ENCODE measurements at places on chromosomes 6 and 20.

GRCh38 chr6:35512006-35512405, 690 bp downstream of the TULP1 start:
- DNase-seq = no peak

DNA sequence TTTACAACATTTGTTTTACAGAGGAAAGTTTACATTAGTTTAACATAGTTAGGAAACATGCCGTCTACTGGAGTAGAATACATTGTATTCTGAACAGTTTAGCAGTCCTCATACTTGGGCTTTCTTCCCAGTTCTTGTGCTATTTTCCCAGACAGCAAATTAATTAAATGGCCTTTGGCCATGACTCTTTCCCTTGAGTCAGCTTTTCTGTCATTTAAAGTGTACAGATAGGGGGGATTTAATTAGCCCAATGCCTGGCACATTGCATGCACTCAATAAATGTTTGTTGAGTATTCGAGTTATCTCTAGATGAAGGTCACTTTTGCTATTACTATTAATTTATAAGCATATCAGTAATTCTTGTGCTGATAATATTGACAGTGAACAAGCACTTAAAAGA, 1.6 kb downstream of the TMEM244 start:
- DNase-seq = no peak

GRCh38 chr6:168307015-168307694, 12.4 kb downstream of the DACT2 start:
- no peak for DNase-seq

DNA sequence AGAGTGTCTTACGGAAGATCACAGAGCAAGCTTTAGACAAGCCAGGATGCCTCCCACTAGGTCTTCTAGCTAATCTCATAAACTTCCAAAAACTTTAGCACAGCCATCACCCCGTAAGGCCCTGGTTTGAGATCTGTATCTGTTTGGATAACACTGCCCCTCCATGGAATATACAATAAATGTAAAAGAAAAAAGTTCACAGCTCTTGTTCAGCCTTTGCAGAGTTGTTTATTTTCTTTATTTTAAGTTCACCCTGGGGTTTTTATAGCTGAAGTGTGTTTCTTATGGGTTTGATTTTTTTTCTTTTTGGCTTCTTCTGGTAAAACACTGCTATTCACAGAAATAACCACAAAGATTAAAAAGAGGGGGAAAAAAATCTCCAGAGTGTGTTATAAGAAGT, 125.6 kb downstream of the EYA2 start:
- no peak for DNase-seq

- DNase-seq = no peak
These were observed 17.7 kb downstream of the SENP6 start for GRCh38 chr6:75619230-75619899.

- no peak for DNase-seq
These were observed 555 bp downstream of the FAM120B start for GRCh38 chr6:170307080-170307545.

GRCh38 chr6:63063631-63064271, 147.5 kb upstream of the FKBP1C start:
- DNase-seq = no peak

- no peak for DNase-seq
These were observed 118.7 kb downstream of the OPRM1 start for GRCh38 chr6:154157706-154158105.

DNA sequence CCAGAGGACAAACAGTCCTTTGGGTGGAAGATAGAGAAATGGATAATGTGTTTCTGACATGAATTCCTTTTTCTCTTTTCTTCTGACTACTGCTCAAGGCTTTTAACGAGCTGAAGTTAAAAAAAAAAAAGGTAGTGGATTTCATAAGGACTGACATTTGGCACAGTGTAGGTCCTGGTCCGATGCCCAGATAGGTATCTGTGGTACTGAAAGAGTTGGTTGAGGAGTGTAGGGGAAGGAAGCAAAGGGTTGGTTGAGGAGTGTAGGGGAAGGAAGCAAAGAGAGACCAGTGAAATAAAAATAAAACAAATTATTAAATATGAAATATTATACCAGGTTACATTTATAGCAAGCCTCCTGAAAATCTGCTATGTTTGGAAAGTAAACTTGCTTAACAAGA, 11.8 kb downstream of the UTRN start:
- DNase-seq = no peak

DNA sequence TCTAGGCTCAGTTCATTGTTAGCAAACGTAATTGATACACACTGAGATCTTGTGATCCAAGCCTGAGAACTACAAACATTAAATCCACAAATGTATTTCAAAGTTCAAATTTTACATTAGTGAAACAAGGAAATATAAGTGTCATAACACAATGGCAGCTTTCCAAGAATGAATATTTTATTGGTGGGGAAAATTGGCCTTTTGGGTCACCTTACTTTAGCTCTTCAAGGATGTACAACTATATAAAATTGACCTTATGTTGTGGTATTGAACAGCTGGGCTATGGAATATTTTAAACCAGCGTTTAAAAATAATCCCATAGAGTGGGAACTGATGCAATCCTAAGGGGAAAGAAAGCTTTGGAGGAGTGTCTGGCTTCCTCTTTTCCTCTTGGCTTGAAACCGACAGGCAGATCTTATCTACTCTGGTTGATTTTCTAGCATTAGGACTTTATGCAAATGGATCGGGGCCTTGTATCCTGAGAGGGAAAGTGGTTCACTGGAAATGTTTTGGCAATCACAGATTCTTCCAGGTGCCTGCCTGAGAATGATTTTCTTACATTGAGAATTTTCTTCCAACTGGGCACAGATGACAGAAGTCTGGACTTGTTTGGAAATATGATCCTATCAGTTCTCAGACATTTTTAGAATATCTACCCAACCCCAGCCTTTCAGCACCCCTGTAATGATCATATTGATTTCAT, 184.8 kb upstream of the ECI2 start:
- no peak for DNase-seq

GRCh38 chr6:118179048-118179447, 272.0 kb downstream of the SLC35F1 start:
- no peak for DNase-seq

DNA sequence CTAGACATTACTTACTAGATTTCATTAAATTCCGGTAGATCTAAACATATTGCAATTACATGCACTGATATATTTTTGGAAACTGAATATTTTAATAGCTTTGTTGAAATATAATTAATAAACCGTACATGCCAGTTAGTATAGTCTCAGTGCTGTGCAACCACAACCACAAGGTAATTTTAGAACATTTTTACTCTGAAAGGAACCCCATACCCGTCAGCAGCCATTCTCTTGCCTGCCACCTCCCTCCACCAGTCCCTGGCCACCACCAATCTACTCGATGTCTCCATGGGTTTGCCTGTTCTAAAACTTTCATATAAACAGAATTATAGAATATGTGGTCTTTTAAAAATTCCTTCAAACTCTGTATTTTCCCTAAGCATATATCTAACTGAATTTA, 293.9 kb downstream of the THBS2 start:
- DNase-seq = no peak

GRCh38 chr6:36131511-36132245, 1.4 kb downstream of the MAPK13 start:
- no peak for DNase-seq

GRCh38 chr6:130847001-130847910, 20.1 kb downstream of the SMLR1 start:
- DNase-seq = no peak

- DNase-seq = no peak
These were observed 26.5 kb downstream of the HIVEP2 start for GRCh38 chr6:142918339-142919042.

DNA sequence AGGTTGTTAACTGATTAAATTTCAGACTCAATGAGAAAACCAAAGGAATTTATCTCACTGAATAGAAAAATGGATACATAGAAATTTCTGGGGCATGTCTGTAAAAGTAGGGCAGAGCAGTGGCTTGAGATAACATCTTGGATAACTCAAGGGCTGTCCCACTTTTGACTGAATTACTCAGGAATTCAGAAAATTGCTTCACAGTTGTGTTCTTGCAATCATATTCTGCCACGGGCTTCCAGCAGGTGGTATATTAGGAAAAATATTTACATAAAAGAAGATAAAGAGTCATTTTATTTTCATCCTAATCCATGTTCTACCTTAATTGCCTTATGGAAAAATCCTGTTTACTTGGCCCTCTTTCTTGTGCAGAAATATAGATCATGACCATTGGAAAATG, 156.4 kb upstream of the AKIRIN2 start:
- no peak for DNase-seq

- DNase-seq = no peak
These were observed 74.6 kb downstream of the RPP40 start for GRCh38 chr6:4929097-4929718.

DNA sequence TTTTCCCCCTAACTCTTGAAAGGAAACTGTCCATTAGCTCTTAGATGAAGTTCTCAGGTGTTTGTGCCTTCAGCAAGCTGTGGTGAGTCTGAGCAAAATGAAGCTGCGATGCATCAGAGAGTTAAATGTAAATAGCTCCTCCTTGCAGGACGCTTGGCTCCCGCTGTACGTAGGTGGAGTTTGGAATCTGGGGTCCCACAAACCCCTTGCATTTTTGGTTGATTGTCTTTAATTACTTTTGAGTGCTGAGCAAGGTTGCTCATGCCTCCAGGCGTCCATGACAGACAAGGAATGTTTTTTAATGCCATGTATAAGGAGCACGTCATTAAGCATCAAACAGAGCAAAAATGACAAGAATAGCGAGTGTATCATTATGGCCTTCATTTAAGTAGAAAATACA, 300.5 kb downstream of the TFAP2C start:
- DNase-seq = no peak

DNA sequence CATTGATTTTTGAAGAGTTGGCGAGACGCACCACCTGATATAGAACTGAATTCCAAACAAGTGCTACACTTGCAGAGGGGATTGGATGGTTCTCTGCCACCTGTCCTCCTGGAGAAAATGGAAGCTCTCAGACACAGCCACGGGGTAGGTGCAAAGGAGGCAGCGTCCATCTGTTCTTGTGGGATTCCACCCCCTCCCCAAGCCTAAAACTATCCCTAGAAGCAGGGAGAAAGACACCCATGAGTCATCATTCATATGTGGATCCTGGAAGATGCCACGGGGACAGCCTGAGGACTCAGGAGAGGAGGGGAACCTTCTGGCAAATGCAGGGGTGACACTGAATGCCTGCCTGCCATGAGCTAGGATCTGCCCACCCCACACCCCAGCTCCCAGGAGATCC, 171.3 kb upstream of the CST7 start:
- no peak for DNase-seq

- no peak for DNase-seq
These were observed 18.1 kb upstream of the ZBP1 start for GRCh38 chr20:57638173-57638894.

DNA sequence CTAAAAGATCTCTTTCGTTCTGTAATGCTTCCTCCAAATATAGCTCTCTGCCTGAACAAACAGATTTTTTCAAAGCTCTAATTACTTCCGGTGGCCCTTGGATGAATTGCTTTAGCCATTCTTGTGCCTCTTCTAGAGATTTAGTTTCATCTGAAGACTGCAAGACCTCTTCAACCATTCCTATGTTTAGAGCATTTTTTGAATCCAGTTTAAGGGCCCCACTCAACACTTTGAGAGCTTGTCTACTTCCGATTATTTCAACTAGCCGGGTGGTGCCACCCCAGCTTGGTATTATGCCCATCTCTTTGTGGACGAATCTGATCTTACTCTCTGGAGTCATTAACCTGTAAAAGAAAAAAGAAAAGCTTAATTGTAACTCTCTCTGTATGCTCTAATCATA, 23.3 kb downstream of the RNF146 start:
- no peak for DNase-seq

DNA sequence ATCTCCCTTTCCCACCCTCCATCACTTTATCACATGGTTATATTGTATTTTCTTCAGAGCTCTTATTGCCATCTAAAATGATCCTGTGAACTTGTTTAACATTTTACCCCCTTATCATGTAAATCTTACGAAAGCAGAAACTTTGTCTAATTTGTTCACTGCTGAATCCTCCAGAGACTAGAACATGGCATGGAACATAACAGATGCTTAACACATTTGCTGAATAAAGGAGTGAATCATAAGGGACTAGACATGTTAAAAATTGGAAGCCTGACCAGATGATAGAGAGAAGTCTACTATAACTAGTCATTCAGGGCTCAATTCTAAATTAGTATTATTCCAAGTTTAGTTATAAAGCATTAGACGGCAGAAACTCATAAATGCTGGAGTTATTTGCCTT, 73.3 kb downstream of the MAN1A1 start:
- no peak for DNase-seq

DNA sequence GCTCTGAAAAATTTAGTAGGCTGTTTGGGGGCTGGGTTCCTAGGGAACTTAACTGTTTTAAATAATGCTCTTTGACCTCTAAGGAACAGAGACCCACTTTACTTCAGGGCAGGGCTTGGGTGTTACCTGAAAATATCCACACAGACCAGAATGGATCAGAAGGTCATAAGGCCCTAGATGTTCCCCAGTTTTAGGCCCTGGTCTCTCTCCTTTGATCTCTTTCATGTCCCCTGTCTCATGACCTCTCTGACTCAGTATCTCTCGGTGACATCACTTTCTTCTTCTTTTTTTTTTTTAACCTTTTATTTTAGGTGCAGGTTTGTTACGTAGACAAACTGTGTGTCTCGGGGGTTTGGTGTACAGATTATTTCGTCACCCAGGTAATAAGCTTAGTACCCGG, 272.1 kb upstream of the SGK1 start:
- DNase-seq = no peak

GRCh38 chr6:43758617-43759050, 11.4 kb upstream of the VEGFA start:
- DNase-seq = no peak

DNA sequence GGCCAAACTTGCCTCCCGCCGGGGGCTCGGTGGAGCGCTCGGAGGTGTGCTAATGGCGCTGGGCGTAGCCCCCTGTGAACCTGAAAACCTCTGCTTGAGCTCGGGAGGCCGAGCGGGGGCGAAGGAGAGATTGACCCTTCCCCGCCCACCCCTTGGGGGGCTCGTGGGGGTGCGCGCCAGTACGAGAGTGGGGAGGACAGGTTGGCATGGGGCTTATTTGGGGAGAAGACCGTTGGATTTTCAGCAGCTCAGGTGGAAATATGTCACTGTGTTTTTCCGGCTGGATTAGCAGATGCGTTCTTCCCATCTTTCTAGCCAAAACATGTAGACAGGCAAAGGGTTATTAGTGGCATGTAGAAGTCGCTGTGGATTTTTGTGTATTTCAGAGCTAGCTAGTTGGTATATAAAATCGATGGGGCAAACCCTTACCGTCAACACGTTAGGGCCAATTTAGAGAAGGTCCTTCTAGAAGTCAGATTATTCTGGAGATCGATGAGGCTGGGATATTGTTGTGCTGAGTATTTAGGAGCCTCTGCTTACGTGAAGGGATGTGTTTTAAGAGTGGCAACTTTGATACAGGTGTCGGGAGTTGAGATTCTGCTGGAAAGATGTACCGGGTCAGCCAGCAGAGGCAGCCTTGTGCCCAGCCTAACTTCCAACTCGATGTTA, 525 bp downstream of the NCOA7 start:
- DNase-seq = no peak

Measured in stimulated activated CD8-positive, alpha-beta memory T cell treated with anti-CD3 and anti-CD28 coated beads, Interleukin-15, amount 100 ng/mL, for 4 hours (primary cell).